Ammon's horn (tissue), 1 donor: ENCODE measurements at places on chromosomes 7 and 10.

GRCh38 chr10:88042160-88043100, 179.0 kb downstream of the PTEN start:
- DNase-seq: peak; percentile 15

GRCh38 chr7:158742065-158742821, 37.6 kb upstream of the NCAPG2 start:
- no peak for DNase-seq

DNA sequence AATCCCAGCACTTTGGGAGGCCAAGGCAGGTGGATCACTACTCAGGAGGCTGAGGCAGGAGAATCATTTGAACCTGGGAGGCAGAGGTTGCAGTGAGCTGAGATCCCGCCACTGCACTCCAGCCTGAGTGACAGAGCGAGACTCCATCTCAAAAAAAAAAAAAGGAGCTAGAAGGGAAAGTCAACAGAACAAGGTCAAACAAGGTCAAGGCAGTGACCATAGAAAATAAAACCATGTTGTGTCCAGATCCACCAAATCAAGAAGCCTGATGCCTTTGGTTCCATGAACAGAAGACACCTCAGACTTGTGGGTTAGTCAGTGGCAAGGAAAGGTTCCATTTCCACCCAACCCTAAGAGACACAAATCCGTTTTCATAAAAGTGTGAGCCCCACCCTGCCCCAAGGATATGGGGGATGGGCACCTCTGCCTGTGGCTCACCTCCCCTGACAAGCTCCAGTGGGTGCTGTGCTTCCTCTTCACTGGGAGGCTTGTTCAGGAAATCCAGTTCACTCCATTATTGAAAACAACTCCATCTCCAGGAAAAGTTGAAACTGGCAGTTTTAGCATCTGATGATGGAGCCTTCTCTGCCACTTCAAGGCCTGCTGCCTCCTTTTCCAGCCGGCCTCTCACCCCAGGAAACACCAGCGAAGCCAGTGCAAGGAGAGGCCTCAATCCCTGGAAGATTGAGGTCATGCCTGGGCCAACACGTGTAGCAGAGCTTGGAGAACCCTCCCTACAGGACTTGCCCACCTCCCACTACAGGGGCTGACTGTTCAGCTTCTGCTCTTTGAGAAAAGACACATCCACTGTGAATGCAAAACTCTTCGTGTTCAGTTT, 152.9 kb downstream of the NRF1 start:
- no peak for DNase-seq

DNA sequence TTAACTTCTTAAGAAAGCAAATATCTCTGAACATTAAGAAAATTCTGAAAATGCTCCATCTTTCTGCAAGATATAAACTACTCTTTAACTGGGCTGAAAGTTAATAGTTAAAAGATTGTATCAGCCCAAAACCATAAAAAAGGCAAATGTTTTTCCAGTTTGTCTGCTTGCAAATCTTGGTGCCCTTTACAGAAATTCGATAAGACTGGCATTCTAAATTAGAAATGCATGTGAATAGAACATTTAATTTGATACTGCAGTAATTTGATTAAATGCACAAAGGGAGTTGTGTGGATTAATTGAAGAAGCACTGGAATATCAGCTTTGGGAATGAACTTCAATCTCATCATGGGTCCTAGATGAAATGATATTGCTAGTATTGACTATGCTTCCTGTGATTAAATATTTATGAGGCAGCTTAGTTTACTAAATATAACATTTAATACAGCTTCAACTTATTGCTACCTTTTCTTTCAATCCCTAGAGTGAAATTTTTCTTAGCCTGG, 78.4 kb downstream of the IQUB start:
- no peak for DNase-seq

GRCh38 chr10:23877791-23878320, 331.1 kb upstream of the KIAA1217 start:
- no peak for DNase-seq

GRCh38 chr7:1679966-1680730, 10.1 kb downstream of the ELFN1 start:
- DNase-seq: no peak

GRCh38 chr7:85019778-85020177, 167.1 kb downstream of the SEMA3D start:
- no peak for DNase-seq

GRCh38 chr7:90726623-90727022, 130.5 kb downstream of the CDK14 start:
- DNase-seq: no peak

DNA sequence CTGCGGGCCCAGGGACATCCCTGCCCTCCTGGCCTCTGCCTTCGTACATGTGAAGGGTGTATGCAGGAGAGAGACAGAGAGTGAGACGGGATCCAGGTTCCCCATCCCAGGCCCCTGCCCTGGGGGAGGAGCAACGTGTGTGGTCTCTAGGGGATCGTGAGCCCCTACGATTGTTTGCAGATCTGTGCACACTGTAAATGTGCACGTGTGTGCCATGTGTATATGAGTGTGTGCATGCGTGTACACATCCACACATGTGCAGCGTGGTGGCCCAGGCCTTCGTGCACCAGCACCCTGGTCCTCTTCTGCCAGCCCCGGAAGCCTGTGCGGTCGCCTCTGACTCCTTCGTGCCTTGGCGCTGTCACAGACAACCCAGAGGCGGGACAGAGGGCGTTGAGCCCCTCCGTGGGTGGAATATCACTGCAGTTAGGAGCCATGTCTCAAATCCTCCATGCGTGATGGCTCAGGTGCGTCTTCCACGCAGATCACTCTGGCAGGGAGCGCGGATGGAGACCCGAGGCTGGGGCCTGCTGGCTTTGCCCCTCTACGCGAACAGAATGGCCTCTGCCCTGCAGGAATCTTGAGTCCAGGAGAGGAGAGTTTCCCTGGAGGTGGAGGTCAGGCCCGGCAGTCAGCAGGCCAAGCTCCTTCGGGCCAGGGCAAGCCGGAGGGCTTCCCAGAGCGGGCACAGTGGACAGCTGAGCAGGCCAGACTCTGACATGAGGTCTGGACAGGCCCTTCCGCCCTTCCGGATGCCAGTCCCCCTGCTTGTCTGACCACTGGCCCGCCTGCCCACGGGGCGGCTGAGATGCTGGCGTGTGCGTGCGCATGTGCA, 97.5 kb downstream of the UNCX start:
- no peak for DNase-seq

- no peak for DNase-seq
These were observed 7.2 kb downstream of the RBM20 start for GRCh38 chr10:110651044-110651958.

DNA sequence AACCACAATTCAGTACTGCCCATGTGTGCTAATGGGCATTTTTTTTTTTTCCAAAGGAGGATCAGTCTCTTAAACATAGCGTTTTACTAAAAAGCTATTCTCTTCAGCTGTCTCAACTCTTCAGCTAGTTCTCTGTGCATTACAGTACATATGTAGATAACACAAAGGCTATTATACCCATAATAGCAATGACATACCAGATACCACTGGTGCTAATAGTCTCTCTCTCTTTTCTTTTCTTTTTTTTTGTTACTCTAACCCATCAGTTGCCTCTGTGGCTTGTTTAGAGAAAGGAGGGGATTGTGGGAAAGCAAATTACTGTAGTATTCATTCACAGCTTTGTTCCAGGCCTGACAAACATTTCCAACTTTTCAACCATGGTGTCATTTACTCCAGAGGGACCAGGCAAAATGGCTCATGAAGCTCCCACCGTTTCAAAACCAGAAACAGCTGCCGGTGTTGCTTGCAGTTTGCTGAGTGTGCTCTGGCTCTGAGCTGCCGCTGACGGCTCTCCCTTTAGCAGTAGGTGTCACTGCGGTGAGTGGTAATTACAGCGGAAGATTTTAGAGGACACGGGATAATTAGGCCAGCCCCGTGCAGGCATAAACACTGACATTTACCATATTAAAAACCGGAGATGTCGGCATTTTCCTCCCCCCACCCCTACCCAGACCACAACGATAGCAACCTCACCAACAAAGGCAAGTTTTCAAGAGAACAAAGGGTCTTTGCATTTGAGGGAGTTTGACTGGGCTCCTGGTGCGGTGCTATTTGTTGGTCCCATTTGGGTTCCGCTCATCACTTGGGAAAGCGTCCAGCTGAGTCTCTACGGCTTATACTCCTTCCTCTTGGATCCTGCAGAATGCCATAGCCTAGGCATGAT, 1005.5 kb downstream of the KCNMA1 start:
- DNase-seq: peak; percentile 17

DNA sequence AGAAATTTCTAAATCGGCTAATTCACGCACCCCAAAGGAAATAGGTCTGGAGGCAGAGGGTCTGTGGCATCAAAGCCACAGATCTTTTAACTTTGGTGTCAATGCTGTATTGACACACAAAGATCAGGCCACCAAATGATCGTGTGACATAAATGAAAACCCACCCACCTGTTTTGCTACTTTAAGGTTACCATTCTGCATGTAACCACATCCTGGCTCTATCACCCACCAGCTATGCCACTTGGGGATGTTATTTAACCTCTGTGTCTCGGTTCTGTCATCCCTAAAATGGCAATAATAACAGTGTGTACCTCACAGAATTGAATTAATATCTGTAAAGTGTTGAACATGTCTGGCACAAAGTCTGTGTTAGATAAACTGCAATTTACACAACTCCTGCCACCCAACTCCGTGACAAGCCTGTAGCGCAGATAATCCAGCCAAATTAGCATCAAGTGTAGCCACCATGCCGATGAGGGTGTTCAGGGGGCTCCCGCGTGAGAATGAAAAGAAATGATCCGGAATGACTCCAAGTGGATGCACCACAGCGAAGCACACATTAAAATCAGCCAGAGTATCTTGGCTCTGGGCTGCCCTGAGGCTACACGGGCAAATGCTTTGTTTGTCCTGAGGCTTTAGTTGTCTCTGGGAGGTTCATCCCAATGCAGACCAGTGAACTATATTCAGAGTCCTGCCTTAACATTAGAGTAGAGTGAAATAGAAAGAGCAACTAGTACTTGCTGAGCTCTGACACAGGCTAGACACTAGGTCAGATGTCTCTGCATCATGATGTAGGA, 158.4 kb upstream of the NEBL start:
- no peak for DNase-seq

GRCh38 chr7:70695795-70696083, 436.2 kb upstream of the GALNT17 start:
- no peak for DNase-seq

DNA sequence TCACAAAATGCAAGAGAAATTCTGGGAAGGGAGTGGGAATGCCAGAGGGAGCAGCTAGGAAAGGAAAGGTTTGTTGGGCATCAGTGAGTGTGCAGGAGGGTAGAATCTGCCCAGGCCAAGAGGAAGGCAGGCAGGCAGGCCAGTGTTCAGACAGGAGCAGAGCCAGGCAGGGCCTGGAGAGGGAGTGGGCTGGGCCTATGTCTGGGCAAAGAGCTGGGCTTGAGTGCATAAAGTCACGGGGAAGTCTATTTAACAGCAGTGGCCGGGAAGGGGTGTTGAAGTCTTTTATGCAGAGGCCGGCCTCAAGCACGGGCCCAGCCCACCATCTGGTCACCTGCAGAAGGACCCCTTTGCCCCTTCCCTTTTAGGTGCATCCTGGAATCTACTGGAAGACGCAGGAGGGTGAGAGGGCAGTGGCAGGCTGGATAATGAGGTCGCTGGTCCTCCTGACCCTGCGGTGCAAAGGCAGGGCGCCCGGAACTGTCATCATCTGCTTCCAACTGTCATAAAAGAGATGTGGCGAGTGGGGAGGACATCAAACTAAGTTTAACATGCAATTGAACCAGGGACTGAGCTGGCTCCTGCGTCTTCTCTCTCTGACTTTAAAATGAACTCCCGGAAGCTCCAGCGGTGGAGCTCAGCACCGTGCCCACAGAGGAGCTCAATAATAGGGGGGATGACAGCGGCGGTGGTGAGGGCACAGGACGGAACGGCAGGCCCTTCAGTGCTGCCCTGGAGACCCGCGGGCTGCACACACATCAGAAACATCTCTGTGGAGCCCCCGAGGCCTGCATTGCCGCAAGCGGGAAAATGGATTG, 29.5 kb downstream of the CARD11 start:
- no peak for DNase-seq

DNA sequence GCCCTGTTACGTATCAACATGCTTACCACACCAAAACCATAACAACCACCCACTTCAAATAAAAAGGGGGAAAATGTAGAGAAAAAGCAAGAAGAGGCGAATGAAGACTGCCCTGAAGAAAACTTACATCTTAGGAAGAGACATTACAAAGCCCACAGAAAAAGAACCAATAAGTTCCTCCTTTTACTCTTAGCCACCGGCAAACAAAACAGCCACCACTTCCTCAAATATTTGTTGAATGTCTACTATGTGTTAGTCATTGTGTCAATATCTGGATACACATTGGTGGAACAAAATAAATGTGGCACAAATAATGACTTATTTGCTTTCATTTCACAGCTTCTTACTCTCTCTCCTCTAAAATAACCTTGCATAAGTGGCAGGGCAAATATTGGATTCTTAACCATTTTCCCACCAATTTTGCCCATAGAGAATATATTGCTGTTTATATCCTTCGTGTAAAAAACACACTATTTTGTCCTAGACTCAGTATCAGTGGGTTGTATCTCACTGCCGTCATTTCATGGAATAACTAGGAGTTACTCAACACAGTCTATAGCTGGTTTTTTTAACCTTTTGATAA, 106.8 kb downstream of the ANK3 start:
- peak; percentile 39 for DNase-seq

GRCh38 chr10:119516381-119517234, 25.9 kb downstream of the RGS10 start:
- peak; percentile 35 for DNase-seq

GRCh38 chr7:56291-56913, 136.0 kb upstream of the FAM20C start:
- peak; percentile 47 for DNase-seq

DNA sequence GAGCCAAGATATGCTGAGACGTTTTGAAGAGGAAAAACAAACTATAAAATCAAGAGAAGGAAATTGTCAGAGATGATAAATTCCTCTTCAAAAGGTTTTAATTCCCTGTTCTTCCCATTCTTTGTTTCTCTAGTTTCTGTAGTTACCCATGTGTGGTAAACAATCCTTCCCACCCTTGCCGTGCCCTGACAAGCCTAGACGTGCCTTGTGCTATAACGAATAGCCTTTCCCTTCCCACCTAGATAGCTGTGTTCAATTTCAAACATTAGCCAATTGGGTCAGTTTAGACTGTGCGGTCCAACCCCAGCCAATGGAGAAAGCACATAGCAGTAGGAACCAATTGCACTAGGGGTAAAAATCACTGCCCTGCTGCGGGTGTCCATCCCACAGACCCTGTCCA, 138.1 kb downstream of the RALA start:
- no peak for DNase-seq

DNA sequence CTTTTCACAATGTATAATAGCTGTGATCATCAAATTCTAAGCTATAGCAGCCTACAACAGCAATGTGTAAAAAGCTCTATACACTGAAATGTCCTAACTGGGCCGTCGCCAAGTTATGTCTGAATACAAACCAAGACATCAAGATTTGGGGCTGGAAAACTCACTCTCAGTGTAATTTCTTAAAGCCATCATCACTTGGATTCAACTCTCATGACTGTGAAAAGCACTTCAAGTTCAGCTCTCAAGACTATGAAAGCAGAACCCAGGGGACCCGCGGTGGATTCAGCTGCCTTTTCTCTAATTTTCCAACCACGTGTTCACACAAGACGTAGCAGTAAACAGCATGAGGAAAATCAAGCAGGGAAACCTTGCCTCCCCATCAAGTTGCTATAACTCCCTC, 15.8 kb upstream of the ZNRF2 start:
- DNase-seq: no peak

GRCh38 chr10:97427571-97428179, 1.7 kb downstream of the PGAM1 start:
- DNase-seq: no peak

GRCh38 chr10:101489355-101489754, 98.7 kb downstream of the POLL start:
- DNase-seq: no peak
